HAP-1 (cell line): ENCODE measurements at places on chromosomes 11 and 22.
A peak's percentile ranks its signal among the peaks of the same experiment; 100 is the strongest.

DNA sequence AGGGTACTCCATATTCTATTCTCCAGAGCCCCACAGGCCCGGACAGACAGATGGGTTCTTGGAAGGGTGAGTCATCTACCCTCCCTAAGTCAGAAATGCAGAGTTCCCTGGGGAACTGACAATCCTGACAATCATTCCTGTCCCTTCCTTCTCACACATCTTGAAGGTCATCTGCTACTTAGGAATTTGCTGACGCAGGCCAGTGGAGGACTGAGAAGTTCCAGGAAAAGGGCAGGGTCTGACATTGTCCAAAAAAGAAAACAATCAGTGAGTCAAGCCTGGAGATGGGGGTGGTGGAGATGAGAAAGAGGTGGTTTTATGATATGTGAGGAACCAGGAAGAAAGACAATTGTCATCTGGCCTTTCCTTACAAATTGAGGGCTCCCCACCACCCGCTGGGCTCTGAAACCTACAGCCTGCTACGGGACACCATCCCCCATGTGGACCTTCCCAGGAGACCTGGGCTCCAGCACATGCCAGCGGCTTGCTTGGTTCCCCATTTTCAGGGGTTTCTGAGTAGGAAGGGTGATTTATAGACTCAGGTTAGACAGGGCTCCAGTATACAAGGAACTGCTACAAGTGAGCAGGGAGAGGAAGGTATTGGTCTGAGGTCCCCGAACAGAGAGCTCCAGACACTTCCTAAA lies 12.9 kb downstream of the CD59 start:
- no peak for DNase-seq

- no peak for DNase-seq
These were observed 185.0 kb downstream of the ADAMTS15 start for GRCh38 chr11:130633466-130633865.

DNA sequence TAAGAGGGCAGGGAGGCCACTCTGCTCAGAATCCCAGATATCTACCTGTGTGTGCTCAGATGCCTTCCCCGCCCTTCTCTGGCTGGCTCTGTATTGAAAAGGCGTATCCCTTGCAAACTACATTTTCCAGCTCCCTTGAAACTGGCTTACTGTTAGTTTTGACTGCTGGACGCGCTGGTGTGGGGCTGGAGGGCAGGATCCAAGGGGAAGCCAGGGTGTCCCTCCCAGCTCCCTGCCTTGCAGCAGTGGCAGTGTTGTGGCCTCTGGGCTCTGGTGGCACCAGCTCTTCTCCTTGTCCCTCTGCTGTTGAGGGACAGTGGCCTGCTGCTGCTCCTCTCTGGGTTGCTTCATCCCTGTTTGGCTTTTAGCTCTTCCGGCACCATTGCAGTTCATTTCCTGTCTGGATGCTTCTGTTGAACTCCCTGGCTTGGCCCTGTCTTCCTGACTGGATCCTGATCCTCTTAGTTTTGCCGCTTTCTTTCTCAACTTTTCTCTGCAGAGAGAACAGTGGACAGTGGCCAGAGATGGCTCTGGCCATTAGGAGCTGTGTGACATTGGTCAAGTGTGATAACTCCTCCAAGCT lies 107.1 kb upstream of the PARVA start:
- DNase-seq: no peak

GRCh38 chr11:47617417-47617809 lies 23.2 kb upstream of the C1QTNF4 start:
- DNase-seq: no peak

DNA sequence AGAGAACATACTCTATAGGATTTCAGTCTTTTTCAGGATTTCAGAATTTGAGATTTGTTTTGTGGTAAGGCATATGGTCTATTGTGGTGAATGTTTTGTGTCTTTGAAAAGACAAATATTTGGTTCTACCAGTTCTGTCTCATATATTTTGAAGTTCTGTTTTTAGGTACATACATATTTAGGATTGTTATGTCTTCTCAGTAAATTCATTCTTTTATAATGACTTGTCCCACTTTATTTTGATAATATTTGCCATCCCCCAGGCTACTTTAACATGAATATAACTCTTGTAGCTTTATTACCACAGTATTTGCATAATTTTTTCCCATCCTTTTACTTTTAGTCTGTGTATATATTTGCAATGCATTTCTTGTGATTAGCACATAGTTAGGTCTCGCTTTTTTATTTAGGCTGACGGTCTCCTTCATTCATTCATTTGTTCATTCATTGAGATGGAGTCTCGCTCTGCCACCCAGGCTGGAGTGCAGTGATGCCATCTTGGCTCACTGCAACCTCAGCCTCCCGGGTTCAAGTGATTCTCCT lies 32.1 kb downstream of the MTMR3 start:
- no peak for DNase-seq

GRCh38 chr11:86047275-86047991 lies 21.5 kb downstream of the PICALM start:
- no peak for DNase-seq

- DNase-seq: no peak
These were observed 43.7 kb downstream of the KREMEN1 start for GRCh38 chr22:29116397-29117123.

- no peak for DNase-seq
These were observed 17.7 kb downstream of the DCHS1 start for GRCh38 chr11:6637871-6638270.

DNA sequence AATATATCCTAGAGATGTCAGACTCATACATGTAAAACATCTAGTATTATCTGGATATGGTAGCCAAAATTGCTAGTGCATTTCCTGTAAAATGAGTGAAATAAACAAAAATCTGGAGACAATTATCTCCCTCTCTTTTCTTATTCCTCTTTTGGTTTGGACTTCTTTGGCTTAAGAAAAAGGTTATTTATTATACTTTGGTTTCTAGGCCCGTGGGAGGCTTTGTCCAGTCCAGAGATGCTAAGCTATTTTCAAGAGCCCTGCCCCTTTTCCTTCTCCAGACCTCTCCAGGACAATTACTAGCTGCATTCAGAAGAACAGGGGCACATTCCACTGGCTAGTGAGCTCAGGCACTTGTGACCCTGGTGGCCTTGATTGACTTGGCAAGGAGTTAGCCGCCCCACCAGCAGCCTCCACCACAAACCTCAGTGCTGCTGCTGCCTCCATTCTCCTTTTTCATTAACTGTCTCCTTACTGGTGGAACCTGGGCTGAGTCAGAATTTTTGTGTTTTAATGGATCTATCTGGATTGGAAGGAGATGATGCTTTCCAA lies 747.3 kb upstream of the TENM4 start:
- DNase-seq: peak; percentile 9

DNA sequence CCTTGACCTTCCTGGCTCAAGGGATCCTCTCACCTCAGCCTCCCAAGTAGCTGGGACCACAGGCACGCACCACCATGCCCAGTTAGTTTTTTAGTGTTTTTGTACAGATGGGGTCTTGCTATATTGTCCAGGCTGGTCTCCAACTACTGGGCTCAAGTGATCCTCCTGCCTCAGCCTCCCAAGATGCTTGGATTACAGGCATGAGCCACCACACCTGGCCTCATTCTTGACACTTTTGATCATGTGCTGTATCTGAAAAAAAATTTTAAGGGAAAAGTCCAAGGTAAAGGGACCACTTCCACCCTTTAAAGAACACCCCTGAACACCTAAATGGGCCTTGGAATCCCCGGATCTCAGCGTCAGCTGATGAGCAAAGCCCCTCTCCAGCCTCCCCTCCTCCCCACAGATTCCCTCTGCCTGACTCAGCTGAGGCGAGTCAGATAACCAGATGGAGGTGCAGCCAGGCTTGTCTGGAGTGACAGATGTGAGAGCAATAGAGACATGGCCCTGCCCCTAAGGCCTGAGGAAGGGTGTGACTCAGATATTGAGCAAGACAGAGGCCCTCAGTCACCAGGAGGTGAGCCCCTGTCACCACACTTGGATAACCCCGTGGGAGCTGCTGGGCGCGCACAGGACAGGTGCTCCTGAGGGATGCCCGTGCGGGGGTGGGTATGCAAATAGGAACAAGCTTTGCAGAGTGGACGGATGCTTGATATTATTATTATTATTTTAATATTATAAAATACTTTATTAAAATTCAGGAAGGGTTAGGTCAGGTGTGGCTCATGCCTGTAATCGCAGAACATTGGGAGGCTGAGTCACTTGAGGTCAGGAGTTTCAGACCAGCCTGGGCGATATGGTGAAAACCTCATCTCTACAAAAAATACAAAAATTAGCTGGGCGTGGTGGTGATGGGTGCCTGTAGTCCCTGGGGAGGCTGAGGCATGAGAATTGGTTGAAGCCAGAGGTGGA lies 5.0 kb upstream of the CCDC88B start:
- no peak for DNase-seq

DNA sequence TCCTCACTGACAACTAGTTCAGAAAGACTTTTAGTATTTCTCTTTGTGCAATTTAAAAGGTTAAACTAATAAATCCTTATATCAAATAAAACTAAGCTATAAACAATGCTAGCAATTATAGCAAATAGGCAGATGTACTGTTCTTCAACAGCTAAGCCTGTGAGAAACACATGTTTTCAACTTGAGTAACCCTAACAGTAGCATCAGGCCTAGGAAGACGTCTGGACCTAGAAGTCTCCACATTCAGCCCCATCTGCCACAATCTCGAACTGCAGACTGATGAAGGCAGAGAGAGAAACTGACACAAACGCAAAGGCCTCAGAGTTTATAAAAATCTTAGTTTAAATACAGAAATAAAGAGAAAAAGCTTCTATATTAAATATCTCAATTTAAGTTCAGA lies 2.5 kb downstream of the ST13 start:
- no peak for DNase-seq

DNA sequence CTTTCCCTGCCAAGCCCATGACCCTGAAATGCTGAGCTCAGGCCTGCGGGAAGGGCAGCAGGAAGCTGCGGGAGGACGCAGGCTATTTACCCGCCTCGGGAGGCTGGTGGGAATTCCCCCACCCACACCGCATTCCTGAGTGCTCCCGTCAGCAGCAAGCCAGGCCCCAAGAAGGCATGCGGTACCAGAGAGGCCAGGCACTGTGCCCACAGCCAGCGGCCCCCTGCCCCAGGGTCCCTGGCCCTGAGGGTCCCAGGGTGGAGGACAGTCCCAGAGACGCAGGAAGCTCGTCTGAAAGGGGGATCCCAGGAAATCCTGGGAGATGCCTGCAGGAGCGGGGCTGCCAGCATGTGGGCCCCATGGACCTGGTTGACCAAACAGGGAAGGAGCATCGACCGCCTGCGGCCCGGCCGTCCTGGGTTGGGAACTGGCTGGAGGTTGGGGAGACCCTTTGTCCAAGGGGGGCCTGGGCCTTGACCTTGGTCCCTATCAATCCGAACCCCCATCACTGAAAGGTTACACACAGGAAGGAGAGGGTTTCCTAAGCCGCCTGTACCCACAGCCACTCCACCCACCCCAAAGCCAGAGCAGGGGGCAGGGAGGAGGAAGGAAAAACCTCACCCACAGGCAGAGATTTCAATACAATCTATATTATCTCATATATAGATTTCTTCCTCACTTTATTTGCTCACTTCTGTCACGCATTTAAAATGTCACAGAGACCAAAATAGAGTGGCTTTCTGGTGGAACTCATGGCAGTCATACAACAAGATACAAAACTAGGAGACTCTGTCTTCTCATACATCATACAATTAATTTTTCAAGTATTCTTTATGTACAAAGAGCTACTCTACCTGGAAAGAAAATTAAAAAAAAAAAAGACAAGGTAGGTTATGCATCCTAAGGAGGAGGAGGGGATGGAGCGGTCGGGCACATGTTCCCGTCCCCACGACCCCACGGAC lies 17.1 kb downstream of the MAFF start:
- DNase-seq: no peak

DNA sequence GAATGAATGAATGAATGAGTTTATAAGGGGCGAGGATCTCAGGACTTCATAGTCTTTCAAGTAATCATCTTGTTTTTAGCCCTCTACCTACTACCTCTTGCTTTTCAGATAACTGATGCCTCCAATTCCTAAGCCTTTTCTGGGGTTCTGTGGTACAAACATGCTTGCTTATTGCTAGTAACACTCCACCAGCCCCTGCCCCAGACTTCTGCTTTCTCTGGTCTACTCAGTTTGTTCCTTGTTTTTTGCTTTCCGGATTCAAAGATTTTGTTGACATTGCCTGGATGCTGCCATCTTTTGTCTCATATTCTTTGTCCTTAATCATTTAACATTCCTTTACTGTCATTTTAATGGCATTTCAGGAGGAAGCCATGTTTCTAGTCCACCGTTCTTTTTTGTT lies 8.9 kb upstream of the TMEM9B start:
- no peak for DNase-seq

- DNase-seq: no peak
These were observed 1.5 kb upstream of the TRABD start for GRCh38 chr22:50184004-50184901.

GRCh38 chr22:45905924-45906865 lies 70.8 kb downstream of the WNT7B start:
- DNase-seq: no peak

DNA sequence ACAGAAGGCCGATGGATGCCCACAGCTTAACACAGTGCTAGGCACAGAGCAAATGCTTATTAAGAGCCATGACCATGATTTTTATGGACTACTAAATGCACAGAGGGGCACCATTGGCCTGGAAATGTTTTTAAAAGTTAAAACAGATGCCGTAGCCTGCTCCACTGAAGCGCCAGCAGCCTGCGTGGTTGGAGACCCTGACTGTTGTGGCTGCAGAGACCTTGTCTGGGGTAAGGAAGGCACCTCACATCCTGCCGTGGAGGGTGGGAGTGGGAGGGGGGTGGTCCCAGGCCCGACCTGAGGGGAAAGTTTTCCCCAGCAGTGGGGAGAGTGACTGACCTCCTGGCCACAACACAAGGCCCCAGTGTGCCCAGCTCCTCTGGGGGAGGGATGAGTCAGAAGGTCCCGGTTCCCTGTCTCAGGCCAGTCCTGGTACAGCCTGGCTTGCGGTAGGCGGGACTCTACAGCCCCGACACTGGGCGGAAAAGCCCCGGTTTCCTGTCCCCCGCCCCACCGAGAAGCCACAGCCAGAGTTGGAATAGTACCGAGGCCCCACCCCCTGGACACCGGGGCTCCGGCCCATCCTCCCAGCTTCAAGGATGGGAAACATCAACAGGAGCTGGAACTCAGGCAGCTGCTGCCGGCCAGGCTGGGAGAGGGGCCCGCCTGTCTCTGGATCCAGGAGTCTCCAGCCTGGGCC lies 7.0 kb downstream of the CHST1 start:
- DNase-seq: no peak

GRCh38 chr11:1761110-1761856 lies 2.4 kb downstream of the CTSD start:
- no peak for DNase-seq

- DNase-seq: no peak
These were observed 26.9 kb downstream of the CDON start for GRCh38 chr11:126035718-126036117.

DNA sequence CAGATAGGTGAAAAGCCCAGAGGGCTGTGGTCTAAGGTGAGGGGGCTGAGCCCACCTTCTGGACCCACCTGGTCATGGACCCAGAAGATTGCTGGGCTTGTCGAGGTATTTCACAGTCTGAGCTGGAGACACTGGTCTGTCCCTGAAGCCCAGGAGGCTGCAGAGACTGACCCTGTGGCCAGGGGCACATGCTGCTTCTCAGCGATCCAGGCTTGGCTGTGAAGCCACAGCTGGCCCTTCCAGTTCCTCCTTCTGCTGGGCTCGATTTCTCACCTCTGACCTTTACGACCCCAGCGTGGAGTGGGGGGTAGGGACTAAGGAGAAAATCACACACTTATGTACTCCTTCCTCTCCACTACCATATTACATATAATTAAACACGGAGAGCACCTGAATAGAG lies 88.5 kb downstream of the NECTIN1 start:
- no peak for DNase-seq

- DNase-seq: no peak
These were observed 6.3 kb downstream of the SYT7 start for GRCh38 chr11:61574611-61575010.

- no peak for DNase-seq
These were observed 192.7 kb downstream of the C11orf91 start for GRCh38 chr11:33507967-33508366.

- peak; percentile 78 for DNase-seq
These were observed 10.4 kb upstream of the SLCO2B1 start for GRCh38 chr11:75140269-75141138.
